Activated T-cell treated with anti-CD3 and anti-CD28 coated beads, Interleukin-2, amount 50 U/mL, for 72 hours (primary cell): ENCODE measurements at places on chromosomes 7 and 10.

DNA sequence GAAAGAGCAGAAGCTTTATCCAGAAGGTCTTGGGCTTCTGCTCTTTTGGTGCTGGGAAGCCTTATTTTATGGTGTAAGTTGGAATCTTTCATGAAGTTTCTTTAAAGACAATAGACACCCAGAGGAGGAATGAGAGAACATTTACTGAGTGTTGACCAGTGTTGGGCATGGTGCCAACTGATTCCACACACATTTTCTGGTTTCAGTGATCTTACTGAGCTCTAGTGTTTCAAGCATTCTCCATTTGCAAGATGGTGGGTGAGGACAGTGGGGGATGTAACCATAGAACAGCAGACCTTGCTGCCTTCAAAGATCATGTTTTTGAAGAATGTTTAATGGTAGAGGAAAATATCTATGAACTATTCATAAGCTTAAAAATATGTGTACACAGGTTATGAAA lies 114.6 kb downstream of the LRMDA start:
- DNase-seq: no peak

- DNase-seq: no peak
Observed at GRCh38 chr7:79244482-79244881, 209.0 kb downstream of the MAGI2 start.

DNA sequence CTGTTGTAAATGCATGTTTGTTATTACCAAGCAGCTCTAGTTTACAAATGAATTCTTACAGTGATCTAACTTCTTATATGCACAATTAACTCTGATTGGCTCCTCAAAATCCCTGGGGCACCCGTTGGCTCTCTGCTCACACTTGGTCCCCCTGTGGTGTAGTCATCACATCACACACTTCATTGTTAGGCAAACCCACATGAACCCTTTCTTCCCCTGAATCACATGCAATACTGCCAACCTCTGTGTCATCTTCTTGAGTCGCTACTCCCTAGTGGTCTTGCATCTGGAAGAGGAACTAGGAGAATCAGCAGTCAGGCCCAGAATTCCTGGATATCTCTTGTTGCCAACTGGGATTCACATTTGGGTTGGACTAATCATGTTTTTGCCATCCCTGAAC lies 73.1 kb downstream of the CD36 start:
- DNase-seq: no peak

DNA sequence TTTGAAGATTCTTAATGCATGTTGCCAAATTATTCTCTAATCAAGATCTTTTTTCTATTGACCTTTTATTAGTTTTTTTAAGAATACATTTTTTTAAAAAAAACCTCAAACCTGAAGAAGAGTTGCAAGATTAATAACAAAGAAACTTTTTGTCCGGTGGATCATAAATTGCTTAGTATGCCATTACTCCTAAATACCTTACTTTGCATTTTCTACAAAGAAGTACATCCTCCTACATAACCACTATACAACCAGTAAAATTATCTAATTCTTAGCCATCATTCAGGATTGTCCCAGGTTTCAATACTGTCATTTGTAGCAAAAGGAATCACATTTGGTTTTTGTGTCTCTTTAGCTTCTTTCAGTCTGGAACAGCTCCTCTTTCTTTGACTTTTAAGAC lies 77.9 kb downstream of the SRI start:
- no peak for DNase-seq

GRCh38 chr7:149466364-149466763 lies 5.5 kb upstream of the ZNF777 start:
- no peak for DNase-seq

DNA sequence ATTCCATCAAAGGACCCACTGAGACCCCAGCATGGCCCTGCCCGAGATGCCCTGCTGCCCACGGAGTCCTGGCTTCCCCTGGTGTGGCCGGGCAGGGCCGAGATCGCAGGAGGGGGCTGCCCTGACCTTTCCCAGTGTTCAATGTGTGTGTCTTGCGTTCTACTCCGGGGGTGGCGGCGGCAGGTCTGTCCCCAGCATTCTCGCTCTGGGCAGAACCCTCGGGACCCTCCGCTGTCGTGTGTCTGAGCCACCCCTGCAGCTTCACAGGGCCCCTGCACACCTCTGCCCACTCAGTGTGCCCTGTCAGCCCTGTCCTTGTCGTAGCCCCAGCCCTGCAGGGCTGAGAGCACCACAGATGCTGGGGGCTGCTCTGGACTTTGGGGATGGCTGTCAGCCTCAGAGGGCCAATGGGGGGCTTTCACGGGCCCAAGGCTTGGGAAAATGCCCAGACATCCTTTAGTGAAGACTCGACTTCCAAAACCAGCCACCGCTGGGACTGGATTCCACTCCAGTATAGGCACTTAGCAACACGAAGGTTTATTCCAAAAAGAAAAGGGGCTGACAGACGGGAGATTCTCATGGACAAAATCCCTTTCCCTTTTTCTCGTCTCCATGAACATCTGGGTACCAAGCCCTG lies 30.0 kb upstream of the KNDC1 start:
- DNase-seq: no peak

DNA sequence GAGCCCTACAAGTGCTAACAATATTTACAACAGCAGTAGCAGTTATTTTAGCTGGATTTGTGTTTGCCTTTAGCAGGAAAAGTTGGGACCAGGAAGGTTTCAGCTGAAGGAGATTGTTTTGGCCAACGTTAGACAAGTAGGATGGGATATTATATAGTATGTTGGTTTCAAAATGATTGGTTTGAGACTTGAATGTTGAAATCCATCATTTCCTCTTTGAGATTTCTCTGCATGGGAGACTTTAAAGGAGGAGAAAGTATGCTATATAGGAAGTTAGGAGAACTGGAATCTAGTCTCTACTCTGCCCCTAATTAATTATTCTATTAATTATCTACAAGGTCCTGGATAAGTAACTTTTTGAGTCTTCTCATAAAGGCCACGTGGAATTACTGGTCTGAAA lies 263.8 kb downstream of the PTEN start:
- DNase-seq: no peak

GRCh38 chr7:100509231-100509630 lies 25.5 kb downstream of the NYAP1 start:
- no peak for DNase-seq

GRCh38 chr10:73519336-73519735 lies 23.5 kb upstream of the PPP3CB start:
- DNase-seq: no peak

- no peak for DNase-seq
Observed at GRCh38 chr7:32525839-32526238, 30.6 kb downstream of the AVL9 start.

DNA sequence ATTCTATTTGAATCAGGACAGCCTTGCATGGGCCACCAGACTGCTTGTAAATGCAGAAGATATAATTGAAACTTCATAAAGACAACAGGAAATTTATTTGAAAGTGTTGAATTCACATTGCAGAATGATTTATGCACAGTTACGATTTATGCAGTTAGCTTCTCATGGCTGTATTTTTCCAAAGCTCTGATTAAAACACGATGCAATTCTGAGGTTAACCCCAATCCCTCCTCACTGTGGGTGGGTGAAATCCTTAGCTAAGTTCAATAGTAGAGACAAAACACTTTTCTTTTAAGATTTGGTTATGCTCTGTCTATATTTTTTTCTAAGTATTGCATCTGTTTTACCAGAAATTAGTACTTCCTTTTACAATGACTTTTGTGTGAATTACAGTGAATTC lies 728.8 kb upstream of the IGFBP3 start:
- DNase-seq: no peak
